ENCODE measurements at places on chromosomes 4 and X. TPM values are rescaled to one million over a fixed set of nuclear protein-coding genes. Genes with fewer than 3 reads are reported as not detected.

- no peaks in the 10 kb centered on the region for H3K27me3 ChIP-seq
- H3K27ac ChIP-seq = no peak overlapping the region
- no peaks in the 10 kb centered on the region for H3K4me1 ChIP-seq
These were observed 207.8 kb downstream of the NPFFR2 start for GRCh38 chr4:72239487-72240116.

CXXC4 gene
- total RNA-seq = 1.7 TPM

PPM1K gene
- total RNA-seq = 89.2 TPM

RBMXL3 gene
- total RNA-seq = not detected

- H3K4me3 ChIP-seq = no peak overlapping the region
- no peaks in the 10 kb centered on the region for H3K27me3 ChIP-seq
- no peak overlapping the region for H3K27ac ChIP-seq
- H3K36me3 ChIP-seq = no peaks in the 10 kb centered on the region
These were observed 575.1 kb downstream of the IL15 start for GRCh38 chr4:142211444-142211843.

GRCh38 chr4:94457692-94458106 is 6.0 kb downstream of the PDLIM5 start:
- H3K27me3 ChIP-seq = no peaks in the 10 kb centered on the region
- H3K4me3 ChIP-seq = no peak overlapping the region
- H3K36me3 ChIP-seq = no peaks in the 10 kb centered on the region
- peak overlapping the region; percentile 26 for H3K27ac ChIP-seq
- H3K4me1 ChIP-seq = no peaks in the 10 kb centered on the region
- DNase-seq = no peak

DNA sequence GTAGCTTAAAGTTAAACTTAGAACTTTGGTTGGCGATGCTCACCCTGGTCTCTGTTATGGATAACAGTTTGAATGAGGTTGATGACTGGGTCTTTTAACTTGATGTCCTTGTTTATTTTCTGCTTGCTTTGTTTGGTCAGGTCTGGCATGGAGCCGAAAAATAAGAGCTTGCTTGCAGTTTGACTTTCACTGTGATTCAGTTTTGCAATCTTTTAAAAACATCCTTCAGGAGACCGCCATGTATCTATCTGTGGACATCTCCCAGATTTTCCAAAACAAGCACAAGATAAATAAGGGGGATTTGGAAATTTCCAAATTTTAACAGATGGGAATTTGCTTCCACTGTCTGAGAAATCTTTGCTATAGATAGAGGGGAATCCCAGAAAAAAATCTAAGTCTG is 246.7 kb downstream of the PALLD start:
- H3K4me1 ChIP-seq = no peaks in the 10 kb centered on the region
- DNase-seq = peak; percentile 67
- H3K27me3 ChIP-seq = no peaks in the 10 kb centered on the region
- H3K4me3 ChIP-seq = no peak overlapping the region

DNA sequence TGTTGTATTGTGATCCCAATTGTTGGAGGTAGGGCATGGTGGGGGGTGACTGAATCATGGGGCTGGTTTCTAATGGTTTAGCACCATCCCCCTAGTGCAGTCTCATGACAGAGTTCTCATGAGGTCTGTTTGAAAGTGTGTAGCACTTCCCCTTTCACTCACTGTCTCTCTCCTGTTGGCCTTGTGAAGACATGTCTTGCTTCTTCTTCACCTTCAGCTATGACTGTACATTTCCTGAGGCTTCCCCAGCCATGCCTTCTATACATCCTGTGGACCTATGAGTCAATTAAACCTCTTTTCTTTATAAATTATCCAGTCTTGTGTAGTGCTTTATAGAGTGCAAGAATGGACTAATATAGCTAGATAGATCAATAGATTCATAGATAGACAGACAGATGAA is 230.0 kb downstream of the MAGEE1 start:
- H3K36me3 ChIP-seq = no peaks in the 10 kb centered on the region
- DNase-seq = no peak
- H3K27me3 ChIP-seq = no peaks in the 10 kb centered on the region
- H3K4me3 ChIP-seq = no peak overlapping the region
- no peak overlapping the region for H3K27ac ChIP-seq

- no peaks in the 10 kb centered on the region for H3K27me3 ChIP-seq
- DNase-seq = no peak
- no peaks in the 10 kb centered on the region for H3K36me3 ChIP-seq
- H3K4me1 ChIP-seq = no peaks in the 10 kb centered on the region
- no peak overlapping the region for H3K27ac ChIP-seq
These were observed 210.9 kb downstream of the SLIT2 start for GRCh38 chr4:20462426-20463175.

GRCh38 chrX:10074241-10074941 is 82.4 kb upstream of the CLCN4 start:
- no peak for DNase-seq
- no peaks in the 10 kb centered on the region for H3K27me3 ChIP-seq
- H3K27ac ChIP-seq = no peak overlapping the region
- H3K4me1 ChIP-seq = no peaks in the 10 kb centered on the region
- H3K36me3 ChIP-seq = no peaks in the 10 kb centered on the region
- no peak overlapping the region for H3K4me3 ChIP-seq

DNA sequence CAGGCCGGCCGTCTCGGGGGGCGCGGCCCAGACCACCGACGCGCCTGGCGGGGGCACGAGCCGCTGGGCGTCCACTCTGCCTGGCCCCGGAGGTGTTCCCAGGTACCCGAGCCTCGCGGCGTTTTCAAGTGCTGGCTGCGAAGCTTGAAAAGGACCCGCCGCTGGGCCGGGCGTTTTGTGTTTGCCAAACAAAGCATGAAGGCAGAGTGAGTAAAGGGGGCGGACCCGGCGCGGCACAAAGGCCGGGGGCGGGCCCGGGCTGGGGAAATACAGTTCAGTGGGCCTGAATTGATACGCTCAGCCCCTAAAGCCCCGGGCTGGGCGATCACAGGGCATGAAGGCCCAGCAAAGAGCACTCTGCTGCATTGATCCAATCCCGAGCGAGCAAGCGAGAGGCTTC is 65.4 kb downstream of the SOX3 start:
- H3K27me3 ChIP-seq = no peaks in the 10 kb centered on the region
- DNase-seq = no peak
- H3K4me3 ChIP-seq = no peak overlapping the region
- no peaks in the 10 kb centered on the region for H3K4me1 ChIP-seq
- no peak overlapping the region for H3K27ac ChIP-seq

WDR13 gene
- total RNA-seq = 137 TPM

GRCh38 chrX:40392599-40392998 is 188.2 kb upstream of the ATP6AP2 start:
- DNase-seq = no peak
- no peaks in the 10 kb centered on the region for H3K36me3 ChIP-seq

EPHA5 gene
- total RNA-seq = not detected

TAF7L gene
- total RNA-seq = not detected

Data from uterus (tissue), 4 donors.